ENCODE measurements at places on chromosomes 7 and 10.

DNA sequence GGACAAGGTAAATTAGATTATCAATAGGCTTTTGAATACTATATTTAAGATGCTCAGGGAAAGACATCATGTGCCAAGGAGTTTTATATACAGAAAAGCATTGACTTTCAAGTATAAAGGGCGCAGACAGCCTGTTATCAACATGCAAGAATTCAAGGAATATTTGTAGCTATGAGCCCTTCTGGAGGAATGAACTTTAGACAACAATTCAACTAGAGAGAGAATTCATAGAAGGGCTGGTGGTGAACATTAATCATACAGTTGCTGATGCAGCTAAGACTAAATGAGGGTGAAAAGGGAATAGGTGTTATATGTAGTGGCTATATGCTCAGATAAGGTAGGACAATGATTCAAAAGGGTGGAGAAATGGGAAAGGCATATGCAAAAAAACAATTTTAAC, 41.2 kb downstream of the AOAH start:
- no peak for DNase-seq

GRCh38 chr7:137606061-137606674, 240.6 kb downstream of the DGKI start:
- DNase-seq = no peak

DNA sequence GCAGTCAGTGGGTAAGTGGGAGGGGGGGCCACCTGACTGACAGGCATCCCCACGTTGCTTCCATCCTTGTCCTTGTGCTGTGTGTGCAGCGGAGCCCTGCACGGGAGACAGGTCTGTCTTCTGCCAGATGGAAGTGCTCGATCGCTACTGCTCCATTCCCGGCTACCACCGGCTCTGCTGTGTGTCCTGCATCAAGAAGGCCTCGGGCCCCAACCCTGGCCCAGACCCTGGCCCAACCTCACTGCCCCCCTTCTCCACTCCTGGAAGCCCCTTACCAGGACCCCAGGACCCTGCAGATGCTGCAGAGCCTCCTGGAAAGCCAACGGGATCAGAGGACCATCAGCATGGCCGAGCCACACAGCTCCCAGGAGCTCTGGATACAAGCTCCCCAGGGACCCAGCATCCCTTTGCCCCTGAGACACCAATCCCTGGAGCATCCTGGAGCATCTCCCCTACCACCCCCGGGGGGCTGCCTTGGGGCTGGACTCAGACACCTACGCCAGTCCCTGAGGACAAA, 24.8 kb downstream of the TBATA start:
- DNase-seq = no peak

GRCh38 chr7:25994433-25994994, 157.5 kb upstream of the NFE2L3 start:
- no peak for DNase-seq

GRCh38 chr7:6106140-6106904, 75.1 kb downstream of the ANKRD61 start:
- peak; percentile 44 for DNase-seq
